ENCODE measurements at places on chromosomes 4 and X.

- no peak for DNase-seq
Measured at GRCh38 chr4:135429528-135429927, 1227.9 kb upstream of the PABPC4L start.

- no peak for DNase-seq
Measured at GRCh38 chrX:104187931-104188330, 21.7 kb downstream of the FAM199X start.

DNA sequence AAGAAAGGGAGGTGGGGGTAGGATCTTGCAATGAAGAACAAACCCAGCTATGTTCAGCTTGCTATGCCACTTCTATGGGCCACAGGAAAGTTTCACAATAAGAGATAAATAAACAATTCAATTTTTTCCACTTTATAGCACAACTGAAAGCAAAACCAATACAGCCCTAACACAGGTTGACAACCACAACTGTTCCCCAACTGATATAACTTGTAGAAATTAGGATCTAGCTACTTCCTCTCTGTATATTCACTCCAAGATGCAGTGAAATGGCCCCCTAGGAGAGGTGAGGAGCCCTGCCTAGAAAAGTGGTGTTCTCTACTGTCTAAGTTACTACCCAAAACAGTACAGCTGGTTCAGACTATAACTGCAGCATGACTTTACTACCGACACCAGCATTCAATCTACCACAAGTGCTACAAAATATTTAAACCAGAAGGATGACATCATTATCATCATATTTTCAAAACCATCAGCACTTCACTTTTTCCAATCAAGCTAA lies 77.0 kb downstream of the FBXW7 start:
- no peak for DNase-seq

DNA sequence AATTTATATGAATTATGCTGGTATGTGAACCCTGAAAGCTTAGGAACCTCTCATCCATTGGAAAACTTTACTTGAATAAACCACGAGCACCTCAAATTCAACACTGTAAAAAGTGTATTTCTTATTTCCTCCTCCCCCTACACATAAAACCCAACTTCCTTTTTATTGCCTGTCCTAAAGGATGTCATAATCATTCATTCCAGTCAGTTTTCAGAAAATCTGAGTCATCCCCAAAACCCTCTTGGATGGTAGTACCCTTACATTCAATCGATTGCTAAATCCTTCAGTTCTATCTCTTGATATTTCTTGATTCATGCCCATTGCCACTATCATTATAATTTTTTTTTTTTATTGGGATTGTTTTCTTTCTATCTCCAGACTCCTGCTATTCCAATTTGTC lies 91.1 kb upstream of the ATP8A1 start:
- DNase-seq, result no peak

DNA sequence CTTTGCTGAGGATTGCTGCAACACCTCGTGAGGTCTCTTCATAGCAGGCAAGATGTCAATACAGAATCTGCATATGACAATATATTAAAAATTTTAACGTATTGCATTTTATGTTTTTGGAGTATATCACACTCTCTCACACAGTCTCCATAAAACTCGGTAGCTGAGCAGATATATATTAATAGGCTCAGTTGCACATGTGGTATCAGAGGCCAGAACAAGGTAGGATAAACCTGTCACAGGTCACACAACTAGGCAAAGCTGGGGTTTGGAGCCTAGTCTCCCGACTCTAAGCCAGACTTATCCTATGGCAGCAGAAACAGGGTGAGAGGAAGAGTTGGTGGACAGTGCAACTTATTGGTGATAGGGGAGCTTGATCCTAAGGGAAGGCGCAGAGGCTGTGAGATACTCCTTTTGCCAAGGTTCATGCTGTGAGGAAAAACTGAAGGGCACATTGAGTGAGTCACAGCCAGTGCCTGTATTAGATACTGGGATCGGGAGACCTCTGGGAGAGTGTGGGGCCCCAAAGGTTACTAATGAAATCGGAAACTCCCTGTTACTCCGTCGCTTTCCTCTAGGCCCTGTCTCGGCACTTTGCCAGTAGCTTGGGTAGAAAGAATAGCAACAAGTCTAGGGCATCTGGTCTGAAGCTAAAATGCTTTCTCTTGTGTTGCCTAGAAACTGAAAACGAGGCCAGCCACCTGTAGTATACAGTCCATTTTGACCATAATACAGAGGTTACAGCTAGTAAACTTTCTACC lies 195.7 kb downstream of the ARHGAP10 start:
- DNase-seq, result no peak

- DNase-seq, result peak; percentile 37
Measured at GRCh38 chr4:3765271-3766035, 732 bp upstream of the ADRA2C start.

DNA sequence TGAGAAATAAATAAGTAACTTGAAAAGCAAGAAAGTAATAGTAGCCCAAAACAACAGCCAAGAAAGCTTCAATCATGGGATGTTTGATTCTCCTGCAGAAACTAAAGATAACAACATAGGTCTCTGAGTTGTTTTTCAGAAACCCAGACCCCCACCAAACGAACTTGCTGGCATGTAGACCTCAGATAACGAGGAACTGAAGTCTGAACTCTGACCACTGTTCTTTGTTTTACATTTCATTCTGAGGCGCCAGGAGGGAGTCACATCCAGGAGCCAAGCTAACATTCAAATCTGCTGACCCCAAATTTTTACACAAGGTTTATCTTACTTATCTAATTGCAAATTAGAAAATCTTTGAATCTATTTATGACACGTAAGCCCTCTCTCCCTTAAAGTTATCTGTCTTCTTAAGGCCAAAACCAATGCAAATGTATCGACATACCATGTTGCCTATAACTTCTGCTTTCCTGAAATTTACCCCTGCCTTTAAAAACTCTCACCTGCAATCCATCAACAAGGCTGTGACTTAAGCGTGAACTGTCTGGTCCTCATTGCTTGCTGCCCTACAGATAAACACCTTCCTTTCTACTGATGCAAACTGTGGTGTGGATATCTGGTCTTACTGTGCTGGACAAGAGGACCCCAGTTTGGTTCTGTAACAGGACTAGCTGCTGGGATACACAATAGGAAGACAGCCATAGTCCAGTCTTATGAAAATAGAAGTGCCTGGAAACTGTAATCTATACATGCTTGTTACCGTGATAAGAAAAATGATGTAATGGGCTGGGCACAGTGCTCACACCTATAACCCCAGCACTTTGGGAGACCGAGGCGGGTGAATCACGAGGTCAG lies 37.5 kb upstream of the NEIL3 start:
- no peak for DNase-seq

- no peak for DNase-seq
Measured at GRCh38 chr4:41334182-41334581, 77.5 kb downstream of the UCHL1 start.

- no peak for DNase-seq
Measured at GRCh38 chrX:2715066-2715600, 24.0 kb downstream of the CD99 start.

DNA sequence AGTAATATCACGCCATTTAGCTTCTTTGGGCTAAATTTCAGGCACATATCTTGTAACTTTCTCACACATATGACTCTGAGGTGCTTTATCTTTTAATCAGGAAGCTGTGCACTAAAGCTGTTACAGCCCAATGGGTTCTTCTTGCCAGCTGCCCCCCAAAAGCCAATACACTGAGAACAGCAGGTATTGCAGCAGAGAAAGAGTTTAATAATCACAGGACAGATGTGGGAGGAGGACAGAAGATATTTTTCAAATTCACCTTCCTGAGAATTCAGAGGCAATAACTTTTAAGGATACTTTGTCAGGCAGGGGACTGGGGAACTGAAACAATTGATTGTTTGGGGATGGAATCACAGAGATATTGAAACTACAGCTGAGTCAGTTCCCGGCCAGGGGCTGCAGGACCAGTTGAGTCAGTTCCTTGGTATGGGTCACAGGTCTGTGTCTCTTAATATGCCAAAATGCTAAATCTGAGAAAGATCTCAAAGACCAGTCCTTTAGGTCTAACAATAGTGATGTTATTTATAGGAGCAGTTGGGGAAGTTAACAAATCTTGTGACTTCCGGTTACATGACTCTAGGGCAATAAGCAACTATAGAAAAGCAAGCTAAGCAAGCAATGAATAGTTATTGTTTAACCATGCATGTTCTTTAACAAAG lies 28.1 kb downstream of the DDIT4L start:
- no peak for DNase-seq

DNA sequence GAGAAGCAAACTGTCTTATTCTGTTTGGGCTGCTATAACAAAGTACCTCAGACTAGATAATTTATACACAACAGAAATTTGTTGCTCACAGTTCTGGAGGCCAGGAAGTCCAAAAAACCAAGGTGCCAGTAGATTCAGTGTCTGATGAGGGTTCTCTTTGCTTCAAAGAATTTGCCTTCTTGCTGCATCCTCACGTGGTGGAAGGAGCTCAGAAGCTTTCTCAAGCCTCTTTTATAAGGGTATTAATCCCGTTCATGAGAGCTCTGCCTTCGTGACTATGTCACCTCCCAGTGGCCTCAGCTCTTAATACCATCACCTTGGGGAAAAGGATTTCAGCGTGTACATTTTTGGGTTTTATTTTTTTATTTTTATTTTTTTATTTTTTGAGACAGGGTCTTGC lies 20.1 kb downstream of the CA5B start:
- no peak for DNase-seq
